ENCODE measurements at places on chromosomes 4 and X.

DNA sequence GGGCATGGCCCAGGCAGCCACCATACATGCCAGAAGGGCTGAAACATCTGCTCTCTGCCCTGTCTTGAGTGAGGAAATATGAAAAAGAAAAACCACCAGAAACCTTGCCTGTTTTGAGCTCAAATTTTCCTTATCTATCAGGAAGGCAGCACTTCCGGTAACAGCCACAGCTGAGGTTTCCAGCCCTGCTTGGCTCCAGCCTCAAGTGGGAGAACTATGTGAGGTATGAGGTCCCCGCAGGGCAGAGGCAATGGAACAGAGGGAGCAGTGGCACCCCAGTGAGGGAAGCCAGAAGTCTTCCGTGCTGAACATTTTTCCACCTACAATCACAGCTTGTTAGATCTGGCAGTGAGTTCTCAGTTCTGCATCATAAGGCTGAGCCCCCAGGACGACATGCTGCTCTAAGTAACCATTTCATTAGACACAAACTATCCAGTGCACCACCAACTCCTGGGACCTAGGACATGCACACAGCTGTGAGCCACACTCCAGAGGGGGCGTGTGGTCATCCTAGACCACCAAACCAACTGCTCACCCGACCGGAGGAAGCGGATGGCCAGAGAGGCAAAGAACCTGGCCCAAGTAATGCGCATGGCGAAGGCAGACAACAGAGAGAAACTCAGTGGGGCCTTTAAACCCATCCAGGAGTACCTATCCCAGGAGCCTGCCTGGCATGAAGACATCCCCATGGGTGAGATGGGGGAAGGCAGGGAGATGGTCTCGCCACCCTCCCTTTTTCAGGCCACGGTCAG lies 22.6 kb downstream of the WDR1 start:
- DNase-seq, result no peak

DNA sequence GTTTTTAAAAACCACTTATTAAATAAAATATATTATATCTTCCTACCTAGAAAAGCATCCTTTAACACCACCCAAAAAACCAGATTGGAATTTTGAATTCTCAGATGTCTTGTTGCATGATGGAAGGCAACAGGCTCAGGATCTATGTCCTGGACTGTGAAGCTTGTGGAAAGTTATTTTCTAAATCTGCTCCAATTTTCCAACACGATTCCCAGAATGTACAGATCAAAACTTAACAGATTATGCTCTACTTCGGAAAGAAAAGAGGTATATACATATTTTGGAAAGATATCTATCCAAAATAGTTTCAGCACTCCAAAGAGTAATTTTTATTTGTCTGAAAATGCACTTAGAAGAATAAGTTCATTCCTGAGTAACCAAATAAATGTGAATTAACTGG lies 291.7 kb upstream of the EMCN start:
- DNase-seq, result no peak

GRCh38 chr4:146482788-146483187 lies 39.0 kb downstream of the SLC10A7 start:
- no peak for DNase-seq

DNA sequence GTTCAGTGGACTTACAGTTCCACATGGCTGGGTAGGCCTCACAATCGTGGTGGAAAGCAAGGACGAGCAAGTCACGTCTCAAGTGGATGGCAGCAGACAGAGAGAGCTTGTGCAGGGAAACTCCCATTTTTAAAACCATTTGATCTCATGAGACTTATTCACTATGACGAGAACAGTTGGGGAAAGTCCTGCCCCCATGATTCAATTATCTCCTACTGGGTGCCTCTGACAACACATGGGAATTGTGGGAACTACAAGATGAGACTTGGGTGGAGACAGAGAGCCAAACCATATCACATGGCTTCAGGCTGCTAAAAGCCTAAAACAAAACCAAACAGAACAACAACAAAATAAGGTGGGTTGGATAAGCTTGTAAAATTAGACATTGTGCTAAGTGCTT lies 194.4 kb upstream of the CPEB2 start:
- no peak for DNase-seq

DNA sequence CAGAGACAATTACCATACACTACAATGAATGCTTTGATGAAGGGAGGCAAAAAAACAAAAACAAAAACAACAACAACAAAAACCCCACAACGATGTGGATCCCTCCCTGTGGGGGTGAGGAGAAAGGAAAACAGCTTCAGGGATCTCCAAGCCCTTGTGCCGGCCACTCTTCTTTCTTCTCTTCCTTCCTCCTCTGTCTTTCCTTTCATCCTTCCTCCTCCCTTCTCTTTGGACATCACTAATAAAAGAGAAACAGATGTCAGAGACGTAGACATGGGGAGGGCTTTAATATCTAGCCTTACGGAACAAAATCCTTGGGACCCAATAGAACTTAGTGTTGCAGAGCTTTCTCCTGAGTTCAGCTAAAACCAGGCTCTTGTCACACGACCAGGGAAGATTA lies 18.8 kb upstream of the STX18 start:
- DNase-seq, result no peak

DNA sequence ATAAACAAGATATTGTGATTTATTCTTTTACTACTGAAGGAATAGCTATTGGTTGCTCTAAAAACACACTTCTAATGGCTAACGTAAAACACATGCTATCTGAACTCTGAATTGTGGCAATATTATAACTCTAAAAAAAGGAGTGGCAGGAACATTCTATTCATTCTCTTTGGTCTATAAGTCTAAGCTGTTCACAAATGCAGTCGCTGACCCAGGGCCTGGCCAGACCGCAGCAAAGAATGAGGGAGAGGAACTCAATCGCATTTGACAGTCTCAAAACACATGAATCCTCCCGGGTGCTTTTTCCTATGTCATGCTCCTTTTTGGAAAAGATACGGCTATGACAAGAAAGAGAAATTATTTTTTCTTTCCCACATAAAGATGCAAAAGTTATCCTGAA lies 651.6 kb upstream of the PITX2 start:
- no peak for DNase-seq

All from activated CD8-positive, alpha-beta memory T cell treated with anti-CD3 and anti-CD28 coated beads for 1 hour (primary cell).